ENCODE measurements at places on chromosomes 1 and 21.
A peak's percentile ranks its signal among the peaks of the same experiment; 100 is the strongest.

GRCh38 chr1:41496080-41497055 lies 11.9 kb upstream of the EDN2 start:
- no peak for DNase-seq

GRCh38 chr1:28510970-28511440 lies 5.2 kb downstream of the RCC1 start:
- no peak for DNase-seq

DNA sequence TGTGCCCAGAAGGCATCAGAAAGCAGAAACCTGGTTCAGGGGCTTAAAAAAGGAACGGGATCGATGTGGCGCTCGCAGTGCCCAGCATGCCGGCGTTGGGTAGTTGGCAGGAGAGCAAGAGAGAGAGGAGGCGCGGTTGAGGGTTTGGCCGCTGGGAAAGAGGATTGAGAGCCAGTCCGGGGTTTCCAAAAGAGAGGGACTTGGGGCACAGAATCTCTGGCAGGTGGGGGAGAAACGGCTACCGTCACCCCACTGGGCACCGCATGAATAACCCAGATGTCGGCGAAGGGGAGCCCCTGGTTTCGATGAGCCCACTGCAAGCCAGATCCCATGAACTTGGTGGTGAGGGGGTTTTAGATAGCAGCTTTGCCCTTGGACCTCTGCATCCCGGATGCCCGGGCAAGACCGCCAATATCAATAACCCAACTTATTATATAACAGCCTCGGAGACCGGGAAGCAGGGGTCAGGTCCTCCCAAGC lies 60.4 kb upstream of the ACOT11 start:
- DNase-seq, result no peak

GRCh38 chr1:180145446-180145845 lies 9.2 kb upstream of the QSOX1 start:
- no peak for DNase-seq

DNA sequence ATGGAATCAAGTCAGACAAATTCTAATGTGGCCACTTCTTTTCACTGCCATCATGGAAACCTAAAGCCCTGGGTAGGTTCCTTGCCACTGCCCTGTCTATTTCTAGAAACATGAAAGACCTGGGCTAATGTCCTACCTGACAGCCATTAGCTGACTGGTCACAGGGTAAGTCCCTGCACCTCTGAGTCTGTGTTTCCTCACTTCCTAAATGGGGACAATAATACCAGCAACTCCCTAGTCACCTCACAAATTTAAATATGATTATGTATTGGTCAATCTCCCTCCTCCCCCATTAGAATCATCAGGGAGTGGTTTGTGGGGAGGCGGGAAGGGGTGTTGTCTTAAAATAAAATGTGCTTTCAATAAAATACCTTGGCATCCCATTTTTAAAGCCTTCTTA lies 2.2 kb downstream of the CREG1 start:
- no peak for DNase-seq

DNA sequence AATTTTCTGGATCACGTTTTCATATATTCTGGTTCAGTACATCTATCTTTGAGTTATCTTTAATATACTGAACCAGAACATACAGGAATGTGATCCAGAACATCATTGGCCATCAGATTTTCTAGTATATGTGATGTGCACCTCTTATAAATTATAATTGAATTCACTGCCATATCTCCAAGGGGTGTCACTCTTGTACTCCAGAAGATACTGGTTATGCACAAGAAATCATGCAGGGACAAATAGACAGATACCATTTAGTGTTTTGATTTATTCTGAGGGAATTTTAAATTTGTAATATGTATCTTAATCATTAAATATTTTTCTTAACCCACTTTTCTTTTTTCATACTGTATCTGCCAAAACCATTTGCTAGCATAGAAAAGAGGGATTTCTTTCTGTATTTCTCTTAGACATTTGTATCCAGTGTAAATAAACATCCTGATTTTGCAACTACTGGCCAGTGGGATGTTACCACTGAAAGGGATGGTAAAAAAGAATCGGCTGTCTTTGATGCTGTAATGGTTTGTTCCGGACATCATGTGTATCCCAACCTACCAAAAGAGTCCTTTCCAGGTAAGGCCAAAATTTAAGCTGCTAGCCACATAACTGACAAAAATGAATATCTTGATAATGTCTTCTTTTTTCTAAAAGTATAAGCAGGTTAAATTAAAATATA lies 16.7 kb downstream of the FMO3 start:
- DNase-seq, result no peak

DNA sequence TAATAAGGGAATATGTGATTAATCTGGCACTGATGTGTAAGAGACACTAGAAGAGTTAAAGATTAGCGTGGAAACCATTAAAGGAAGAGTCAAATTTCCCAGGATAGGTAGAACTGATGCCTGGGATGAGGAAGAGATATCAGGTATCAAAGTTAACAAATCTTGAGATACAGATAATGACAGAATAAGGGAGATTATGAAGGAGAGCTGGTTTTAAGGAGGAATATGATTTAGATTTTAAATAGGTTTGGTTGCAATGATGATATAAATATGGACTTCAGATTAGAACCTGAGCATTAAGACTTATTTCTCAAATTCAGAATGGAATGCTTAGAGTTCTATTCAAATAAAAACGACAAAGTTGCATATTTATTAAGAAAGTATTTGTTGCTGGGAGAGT lies 26.2 kb downstream of the MAGI3 start:
- peak; percentile 32 for DNase-seq

GRCh38 chr1:201877877-201878401 lies 10.8 kb upstream of the SHISA4 start:
- peak; percentile 31 for DNase-seq

GRCh38 chr1:203317429-203318228 lies 12.3 kb downstream of the BTG2 start:
- no peak for DNase-seq

- DNase-seq, result peak; percentile 48
These were observed 630 bp downstream of the MTF2 start for GRCh38 chr1:93079685-93080141.

DNA sequence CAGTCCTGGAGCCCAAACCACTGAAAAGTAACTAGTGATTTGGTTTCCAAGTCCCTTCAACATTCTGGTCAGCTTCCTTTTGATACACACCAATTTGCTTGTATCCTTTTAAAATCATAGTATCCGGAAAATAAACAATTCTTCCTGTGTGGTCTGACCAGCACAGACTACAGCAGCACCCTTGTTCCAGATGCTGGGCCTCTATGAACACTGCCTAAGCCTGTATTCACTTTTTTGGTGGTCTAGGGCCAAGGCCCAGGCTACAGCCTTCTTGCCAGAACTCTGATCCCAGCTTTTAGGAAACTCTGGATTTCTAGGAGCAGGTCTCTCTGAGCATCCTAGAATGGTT lies 801 bp upstream of the DDAH1 start:
- DNase-seq, result peak; percentile 10

GRCh38 chr1:3942416-3943122 lies 42.5 kb upstream of the C1orf174 start:
- no peak for DNase-seq

- no peak for DNase-seq
These were observed 25.9 kb downstream of the SZRD1 start for GRCh38 chr1:16392740-16393569.

GRCh38 chr1:181759481-181759880 lies 276.2 kb downstream of the CACNA1E start:
- no peak for DNase-seq

- DNase-seq, result no peak
These were observed 26.7 kb downstream of the PODN start for GRCh38 chr1:53088616-53089300.

GRCh38 chr21:22280851-22281250 lies 1282.6 kb downstream of the NCAM2 start:
- DNase-seq, result no peak

DNA sequence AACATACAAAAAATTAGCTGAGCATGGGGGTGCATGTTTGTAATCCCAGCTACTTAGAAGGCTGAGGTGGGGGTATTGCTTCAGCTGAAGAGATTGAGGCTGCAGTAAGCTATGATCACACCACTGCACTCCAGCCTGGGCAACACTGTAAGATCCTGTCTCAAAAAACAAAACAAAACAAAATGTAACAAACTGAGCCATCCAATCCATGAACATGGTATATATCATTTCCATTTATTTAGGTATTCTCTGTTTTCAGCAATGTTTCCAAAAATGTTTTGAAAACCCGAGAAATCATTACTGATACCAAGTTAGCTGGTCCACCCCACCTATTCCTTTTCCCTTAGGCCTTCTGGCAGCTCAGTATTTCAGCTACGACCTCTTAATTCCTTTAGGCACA lies 18.4 kb downstream of the ATPAF1 start:
- DNase-seq, result no peak

- DNase-seq, result no peak
These were observed 11.0 kb downstream of the DLGAP3 start for GRCh38 chr1:34918386-34918976.

GRCh38 chr1:28602536-28603439 lies 10.7 kb downstream of the RAB42 start:
- peak; percentile 62 for DNase-seq

GRCh38 chr1:202553560-202554038 lies 156.7 kb downstream of the SYT2 start:
- no peak for DNase-seq
